GM03348 (cell line): ENCODE measurements at places on chromosomes 1 and 21.
A peak's percentile ranks its signal among the peaks of the same experiment; 100 is the strongest.

DNA sequence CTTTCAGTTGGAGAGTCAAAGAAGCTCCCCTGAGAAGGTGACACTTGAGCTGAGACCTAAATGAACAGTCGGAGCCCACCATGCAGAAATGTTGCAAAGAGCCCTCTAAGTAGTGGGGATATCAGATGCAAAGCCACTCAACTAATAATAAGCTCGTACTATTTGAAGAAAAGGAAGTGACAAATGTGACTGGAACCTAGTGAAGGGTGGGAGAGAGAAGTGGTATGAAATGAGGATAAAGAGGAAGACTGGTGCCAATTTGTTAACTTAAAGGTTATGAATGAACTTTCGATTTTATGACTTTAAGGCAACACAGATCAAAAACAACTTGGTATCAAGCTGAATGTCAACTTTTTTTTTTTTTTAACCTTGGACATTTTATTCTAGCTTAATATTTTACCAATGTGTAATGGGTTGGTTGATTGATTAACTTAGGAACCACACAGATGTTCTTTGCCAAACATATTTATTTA lies 14.7 kb downstream of the LYPLAL1 start:
- no peak for DNase-seq

DNA sequence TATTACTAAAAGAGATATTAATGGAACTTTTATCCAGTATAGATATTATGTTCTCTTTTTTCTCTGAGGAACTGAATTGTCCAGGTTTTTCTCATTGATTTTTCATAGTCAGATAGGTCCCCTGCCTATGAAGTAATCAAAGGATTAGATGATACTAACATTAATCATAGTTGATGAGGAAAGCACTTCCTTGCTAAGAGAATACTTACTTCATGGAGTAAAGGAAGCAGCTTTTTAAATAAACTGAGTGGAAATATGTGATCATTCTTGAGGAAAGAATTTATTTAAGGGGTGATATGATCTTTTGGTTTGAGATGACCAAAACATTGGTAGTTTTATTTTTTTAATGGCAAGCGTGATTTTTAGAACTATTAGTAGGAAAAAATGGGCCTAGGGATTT lies 58.9 kb downstream of the SWT1 start:
- peak; percentile 2 for DNase-seq

DNA sequence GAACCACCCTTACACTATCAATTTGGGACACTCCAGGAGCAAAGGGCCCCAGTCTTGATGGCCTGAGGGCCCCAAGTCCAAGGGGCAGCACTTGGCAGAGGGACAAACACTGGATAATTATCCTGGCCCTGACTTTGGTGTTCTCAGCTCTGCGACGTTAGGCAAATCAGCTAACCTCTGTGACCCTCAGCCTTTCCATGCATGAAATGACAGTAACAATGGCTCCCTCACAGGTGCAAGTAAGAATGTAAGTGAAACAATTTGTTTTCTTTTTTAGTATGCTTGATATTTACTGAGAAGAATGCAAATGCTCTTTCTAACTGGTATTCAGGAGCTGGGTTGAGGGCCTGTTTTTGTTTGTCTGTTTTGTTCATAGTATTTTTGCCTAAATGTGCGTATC lies 61.6 kb upstream of the PRDX6 start:
- no peak for DNase-seq

- DNase-seq: no peak
Observed at GRCh38 chr1:1703796-1704195, 11.2 kb upstream of the SLC35E2B start.

- no peak for DNase-seq
Observed at GRCh38 chr1:40986956-40987355, 7.5 kb downstream of the CTPS1 start.

DNA sequence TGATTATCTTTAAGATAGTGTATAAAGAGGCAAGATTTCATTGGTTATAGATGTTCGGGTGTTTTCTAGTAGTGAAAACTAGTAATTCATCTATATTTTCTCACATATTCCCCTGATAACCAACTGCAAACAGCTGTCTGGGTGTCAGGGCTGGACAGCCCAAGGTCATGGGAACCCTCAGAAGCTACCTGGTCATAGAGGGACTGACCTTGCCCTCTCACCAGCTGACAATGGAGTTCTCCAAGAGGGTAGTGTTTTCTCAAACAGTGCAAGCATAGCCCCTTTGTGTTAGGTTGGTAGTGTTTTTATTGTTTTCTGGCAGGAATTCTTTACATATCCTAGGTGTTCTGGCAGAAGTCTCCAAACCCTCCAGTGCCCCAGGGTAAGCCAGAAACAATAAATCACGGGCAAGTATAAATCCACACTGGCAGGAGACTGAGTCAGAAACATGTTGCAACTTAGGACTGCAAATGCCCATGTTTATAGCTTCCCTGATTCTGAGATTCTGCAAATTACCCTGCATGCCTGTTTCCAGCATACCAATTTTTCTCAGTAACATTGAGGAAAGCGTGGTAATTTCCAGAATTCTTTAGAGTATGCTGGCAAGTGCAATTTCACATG lies 82.8 kb upstream of the ATP1A1 start:
- no peak for DNase-seq

- DNase-seq: no peak
Observed at GRCh38 chr1:36802018-36802417, 232.3 kb downstream of the GRIK3 start.

DNA sequence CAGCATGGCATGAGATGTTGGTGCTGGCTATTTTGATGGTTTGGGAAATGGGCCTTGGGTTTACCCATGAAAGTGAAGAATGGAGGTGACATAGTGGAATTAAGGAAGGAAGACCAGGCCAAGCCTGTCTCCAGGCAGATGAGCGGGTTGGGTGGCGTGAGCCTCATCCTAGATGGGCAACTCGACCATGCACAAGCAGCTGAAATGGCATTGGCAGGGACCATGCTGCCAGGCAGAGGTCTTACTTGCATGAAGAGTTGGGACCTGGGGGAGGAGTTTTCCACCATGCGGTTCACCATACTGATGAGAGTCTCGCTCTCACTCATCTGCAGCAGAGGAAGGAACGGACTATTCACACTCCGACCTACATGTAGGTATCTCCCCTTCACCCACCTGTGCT lies 37.5 kb upstream of the GOLT1A start:
- DNase-seq: no peak

DNA sequence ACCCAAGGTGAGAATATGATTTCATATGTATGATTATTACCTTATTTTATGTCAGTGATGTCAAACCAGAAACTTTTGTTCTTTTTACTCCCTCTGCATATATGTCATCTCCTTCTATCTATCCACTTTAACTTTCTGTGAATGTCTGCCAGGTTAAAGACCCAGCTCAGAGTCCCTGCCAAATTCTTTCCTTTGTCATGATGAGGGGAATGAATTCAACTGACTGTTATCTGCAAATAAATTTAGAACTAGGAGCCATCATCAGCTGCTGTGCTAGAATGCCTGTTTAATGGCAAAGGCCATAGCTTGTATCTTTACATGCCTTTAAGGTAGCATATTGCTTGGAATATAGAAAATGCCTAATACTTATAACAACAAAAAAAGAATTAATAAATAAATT lies 815.6 kb upstream of the NEGR1 start:
- DNase-seq: no peak

GRCh38 chr1:80153762-80154161 lies 1147.2 kb upstream of the ADGRL4 start:
- DNase-seq: no peak

DNA sequence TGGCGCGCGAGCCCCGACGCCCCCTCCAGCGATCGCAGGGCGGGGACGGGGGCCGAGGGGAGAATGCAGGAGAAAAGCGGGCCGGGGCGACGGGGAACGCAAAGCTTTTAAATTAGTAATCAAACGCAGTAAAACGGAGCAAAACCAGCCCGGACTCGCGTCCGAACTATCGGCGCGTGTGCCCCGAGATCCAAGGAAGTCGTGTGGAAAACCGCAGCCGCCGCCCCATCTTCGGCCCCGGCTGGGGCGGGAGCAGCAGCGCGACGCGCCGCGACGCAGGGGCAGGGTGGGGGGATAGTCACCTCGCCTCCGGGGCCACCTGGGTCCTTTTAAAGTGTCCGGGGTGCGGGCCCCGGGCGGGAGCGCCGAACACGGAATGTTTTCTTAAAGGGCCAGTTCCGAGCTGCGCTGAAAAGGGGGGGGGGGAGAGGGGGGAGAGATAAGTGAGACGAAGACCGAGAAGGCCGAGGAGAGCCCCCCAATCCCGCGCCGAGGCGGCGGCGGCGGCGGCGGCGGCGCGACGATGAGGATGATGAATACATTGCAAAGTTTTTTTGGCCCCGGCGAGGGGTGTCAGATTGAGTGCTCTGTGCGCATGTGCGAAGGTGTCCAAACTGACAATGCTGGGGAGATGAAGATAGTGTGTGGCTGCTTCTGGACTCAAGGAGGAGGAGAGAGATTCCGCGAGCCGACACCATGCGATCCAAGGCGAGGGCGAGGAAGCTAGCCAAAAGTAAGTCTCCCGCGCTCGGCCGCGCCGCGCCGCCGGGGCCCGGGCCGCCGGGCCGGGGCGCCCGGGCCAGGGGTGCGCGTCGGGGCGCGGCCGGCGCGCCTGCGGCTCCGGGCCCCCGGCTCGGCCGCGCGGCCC lies at the start of gene PRDM16:
TSS of gene PRDM16 (plus strand) at position 640 of the 868 bp plus-strand sequence. CDS start at position 697, 57 bp downstream.
- DNase-seq: peak; percentile 67
